CD4-positive, alpha-beta T cell treated with Interleukin-17A for 1 hour (primary cell): ENCODE measurements at places on chromosomes 4 and X.

DNA sequence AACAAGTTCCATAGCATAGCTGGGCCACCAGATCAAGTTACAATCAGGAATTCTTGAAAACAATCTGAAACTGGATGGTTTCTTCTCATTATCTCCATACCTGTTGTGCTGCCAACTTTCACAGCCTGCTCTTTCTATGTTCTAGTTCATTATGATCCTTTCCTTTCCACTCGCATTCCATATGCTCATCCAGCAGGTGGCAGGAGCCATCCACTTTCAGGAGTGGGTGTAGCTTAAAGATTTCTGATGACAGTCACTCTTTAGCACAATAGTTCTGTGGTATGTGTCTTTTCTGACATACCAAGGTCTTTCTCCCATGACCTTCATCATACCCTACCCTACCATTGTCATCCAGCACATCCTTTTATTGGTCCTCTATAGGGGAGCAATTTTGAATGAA lies 46.4 kb downstream of the PAGE2 start:
- peak; percentile 35 for DNase-seq

GRCh38 chrX:150967786-150968185 lies 15.3 kb upstream of the HMGB3 start:
- DNase-seq = no peak

DNA sequence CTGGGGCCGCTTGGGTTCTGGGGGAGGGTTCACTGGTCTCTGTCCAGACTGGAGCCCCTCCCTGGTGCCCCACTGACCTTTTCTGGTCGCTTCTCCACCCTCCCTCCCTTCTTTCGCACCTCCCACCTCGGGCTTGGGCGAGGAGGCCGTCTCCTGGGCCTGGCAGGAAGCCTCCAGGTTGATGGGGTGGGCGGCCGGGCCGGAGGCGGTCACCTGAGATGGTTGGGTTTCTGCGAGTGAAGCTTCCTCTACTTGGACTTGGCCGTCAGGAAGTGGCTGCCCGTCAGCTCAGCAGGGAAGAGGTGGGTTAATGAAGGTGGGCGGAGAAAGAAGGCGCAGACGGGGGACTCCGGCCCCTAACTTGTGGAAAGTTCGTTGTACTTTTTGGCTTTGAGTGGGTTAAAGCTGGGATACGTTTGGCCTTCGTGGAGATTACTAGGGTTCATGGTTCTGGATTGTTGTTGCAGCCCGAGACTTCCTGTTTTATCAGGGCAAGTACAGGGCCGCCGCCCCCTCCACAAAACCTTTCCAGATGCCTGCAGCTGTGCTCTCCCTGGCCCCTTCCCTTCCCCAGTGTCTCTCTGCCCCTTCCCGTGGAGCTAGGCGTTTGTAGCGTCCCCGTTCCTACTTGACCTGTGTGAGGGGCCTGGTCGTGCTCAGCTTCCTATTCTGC lies 1.2 kb downstream of the AKAP17A start:
- DNase-seq = peak; percentile 26

DNA sequence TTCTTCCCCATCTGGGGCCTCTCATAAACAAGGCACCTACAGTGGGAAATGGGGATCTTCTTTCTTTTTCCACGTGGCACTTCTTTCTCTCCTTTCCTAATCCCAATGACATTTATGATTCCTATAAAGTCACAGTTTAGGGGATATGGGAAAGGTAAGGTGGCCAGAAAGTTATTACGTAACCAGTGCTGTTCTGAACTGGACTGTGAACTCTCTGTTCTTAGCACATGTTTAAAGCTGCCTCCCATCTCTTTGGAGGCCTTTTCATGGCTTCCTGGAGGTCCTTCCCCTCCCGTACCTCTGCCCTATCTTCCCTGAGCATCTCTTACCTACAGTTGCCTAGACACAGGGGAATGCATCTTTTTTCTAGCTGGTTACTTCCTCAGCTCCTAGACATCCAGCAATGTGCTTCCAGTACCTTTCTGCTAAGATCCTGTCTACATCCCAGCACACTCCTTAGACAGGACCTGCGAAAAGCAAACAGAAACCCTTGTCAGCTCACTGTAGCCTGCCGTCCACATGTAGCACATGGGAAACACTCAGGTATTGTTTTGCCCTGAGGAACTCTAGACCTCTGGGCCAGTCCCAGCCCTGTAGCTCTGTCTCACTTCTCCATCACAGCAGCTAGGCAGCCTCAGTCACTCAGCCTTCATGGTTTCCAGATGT lies 195.4 kb downstream of the NWD2 start:
- no peak for DNase-seq

- DNase-seq = no peak
Observed at GRCh38 chrX:47900833-47901232, 64.1 kb downstream of the ZNF81 start.

DNA sequence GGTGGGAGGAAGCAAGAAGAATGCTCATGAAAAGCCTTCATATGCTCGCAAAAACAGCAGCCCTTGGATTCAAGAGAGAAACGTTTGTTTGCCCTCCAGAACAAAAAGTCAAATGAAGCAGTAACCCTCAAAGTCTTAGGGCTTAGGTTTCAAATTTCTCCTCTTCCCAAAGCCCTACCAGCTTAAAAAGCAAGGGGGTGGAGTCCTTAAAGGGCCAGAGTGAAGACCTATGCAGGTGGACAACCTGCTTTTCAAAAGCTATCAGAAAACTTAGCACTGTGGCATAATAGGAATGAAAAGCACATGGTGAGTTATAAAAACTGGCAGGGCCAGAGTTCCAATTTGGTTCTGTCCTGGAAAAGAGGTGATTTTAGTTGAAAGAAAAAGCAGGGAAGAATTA lies 253.3 kb downstream of the NAP1L3 start:
- no peak for DNase-seq

DNA sequence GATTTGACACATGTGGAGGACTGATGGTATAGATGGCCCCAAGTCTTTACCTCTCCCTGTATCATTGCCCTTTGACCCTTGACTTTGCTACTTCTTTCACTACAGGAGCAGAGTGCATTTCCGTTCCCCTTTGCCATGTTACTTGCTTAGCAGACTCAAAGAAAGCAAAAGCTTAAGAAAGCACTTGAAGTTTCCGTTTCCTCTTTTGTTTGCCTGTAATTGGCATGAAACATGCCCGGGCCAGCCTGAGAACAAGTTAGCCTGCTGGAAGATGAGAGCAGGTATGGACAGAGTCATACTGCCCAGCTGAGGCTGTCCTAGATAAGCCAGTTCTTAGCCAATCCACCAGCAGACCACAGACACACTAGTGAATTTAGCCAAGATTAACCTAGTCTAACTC lies 206.0 kb downstream of the BCOR start:
- DNase-seq = peak; percentile 1

GRCh38 chr4:47705326-47705981 lies 132.4 kb downstream of the CORIN start:
- DNase-seq = no peak

DNA sequence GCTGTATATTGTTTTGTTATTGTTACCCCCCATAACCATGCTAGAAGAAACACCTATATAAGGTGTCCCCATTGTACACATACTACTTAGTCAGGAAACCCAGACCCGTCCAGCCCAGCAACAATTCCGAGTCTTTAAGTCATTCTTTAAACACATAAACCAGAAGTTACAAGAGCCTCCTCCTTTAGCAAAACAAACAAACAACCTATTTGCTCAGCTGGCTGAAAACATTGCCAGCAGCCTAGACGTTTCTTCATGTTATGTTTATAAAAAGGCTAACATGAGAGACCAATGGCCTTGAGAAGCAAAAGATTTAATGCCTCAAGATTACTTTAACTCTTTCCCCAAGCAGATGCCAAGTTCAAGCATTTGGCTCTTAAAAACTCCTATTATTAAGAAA lies 1.4 kb downstream of the ACOX3 start:
- no peak for DNase-seq

DNA sequence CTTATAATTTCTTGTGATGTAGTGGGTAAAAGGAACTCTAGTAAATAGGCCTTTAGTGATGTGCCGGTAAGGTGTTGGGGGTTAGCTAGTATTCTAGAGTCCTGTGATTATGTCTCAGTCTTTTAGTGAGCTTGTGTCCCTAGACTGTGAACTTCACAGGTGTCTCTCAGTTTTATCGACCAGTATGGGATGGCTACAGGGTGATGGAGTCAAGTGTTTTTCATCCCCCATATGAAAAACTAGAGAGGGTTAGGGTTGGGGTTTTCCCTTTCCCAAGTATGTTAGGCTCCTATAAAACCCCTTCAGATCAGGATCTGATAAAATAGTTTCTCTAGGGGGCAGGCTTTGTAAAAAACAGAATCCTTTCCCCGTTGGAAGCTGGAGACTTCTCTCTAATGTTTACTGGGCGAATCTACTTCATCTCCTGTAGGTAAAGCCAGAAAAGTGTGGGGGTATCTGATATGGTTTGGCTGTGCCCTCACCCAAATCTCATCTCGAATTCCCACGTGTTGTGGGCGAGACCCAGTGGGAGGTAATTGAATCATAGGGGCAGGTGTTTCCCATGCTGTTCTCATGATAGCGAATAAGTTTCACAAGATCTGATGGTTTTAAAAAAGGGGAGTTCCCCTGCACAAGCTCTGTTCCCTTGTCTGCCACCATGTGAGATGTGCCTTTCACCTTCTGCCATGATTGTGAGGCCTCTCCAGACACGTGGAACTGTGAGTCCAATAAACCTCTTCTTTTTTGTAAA lies 120.8 kb downstream of the DTHD1 start:
- no peak for DNase-seq

DNA sequence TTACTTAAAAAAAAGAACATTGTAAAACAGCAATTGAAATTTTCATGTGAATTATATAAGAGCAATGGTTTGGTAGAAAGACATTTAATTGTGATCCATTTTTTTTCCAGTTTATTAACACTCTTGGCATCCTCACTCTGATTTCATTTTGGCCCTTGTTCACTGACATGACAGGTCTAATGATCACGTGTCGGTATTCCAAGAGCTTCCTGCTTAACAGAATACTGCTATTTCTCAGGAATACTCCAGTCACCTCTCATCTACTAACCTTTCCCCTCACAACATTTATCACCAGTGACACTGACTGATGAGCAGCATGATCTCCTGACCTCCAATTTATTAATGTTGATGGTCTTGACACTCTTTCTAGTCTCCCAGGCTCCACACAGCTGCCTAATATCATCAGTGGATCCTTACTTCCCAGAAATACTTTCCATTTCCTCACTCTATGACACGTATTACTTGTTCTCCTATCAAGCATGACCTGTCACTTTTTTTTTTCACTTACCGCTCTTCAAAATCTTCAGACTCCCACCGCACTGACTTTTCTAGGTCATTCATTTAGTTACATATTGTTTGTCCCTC lies 847.8 kb upstream of the SLIT2 start:
- no peak for DNase-seq

- no peak for DNase-seq
Observed at GRCh38 chr4:56764775-56765174, 56.7 kb downstream of the SPINK2 start.

DNA sequence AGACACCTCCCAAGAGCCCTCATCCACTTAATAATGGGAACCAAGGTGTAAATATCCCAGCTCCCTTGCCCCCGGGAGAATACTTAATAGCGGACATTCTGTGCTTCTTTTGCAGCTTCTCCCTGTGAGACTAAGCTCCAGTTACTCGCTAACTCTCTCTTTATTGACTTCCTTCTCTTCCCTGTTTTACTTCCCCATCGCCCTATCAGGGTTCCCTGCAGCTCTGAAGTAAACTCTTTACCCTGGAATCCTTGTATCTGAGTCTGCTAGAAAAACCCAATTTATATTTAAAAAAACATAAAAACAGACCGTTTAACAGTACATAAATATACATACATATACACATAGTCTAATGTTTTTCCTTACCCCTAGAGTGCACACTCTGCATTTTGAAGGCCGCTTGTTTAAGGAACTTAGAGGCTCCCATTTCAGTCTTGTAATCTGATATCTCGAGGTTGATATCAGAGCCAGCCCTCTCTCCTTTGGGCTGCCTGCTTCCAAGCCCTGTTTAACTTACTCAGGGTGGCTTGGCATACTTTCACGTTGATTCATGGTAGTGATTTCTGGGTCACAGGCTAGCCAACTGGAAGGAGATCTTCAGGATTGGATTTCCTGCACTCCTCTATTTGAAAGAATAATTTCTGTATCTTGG lies 177.4 kb upstream of the SCML1 start:
- DNase-seq = no peak

GRCh38 chr4:40306226-40306625 lies 28.9 kb upstream of the CHRNA9 start:
- no peak for DNase-seq

DNA sequence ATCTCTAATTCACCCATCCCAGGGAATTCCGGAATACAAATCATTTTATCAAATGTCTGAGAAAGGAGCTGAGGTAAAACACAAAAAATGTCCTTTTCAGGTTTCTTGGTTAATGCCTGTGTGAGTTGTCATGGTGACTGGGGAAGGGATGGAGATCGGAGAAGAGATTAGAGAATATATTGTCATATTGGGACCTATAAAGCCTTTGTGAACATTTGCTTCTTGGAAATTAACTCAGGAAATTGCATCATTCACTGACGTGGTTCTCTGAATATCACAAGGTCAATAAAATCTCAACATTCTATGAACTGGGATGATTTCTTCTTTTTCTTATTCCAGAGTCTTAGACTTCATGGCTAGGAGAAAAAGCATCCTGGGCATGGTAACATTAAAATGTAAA lies 174.8 kb upstream of the GLRA2 start:
- no peak for DNase-seq

DNA sequence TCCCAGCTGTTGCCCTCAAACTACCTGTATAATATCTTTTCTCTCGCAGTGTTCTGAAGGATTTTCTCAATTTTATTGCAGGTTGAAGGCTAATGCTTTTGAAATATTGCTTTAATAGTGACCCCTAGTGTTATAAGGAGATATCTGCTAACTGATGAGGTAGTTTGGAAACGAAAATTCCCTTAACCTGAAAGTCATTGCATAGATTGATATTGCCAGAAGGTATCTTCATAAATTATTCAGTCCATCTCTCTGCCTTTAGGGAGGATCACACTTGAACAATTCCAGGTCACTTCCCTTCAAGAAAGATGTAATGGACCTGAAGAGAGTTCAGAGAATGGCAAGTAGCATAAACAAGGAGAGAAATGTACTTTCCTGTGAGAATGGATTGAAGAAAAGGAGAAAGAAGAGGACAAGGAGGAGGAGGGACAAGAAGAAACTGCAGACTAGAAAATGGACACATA lies 44.1 kb downstream of the TIGD4 start:
- DNase-seq = peak; percentile 40

GRCh38 chr4:126137782-126138170 lies 823.0 kb downstream of the FAT4 start:
- DNase-seq = no peak
